ENCODE measurements at places on chromosomes 1 and 21.

GRCh38 chr1:4108758-4109627 lies 208.9 kb upstream of the C1orf174 start:
- no peak for DNase-seq

DNA sequence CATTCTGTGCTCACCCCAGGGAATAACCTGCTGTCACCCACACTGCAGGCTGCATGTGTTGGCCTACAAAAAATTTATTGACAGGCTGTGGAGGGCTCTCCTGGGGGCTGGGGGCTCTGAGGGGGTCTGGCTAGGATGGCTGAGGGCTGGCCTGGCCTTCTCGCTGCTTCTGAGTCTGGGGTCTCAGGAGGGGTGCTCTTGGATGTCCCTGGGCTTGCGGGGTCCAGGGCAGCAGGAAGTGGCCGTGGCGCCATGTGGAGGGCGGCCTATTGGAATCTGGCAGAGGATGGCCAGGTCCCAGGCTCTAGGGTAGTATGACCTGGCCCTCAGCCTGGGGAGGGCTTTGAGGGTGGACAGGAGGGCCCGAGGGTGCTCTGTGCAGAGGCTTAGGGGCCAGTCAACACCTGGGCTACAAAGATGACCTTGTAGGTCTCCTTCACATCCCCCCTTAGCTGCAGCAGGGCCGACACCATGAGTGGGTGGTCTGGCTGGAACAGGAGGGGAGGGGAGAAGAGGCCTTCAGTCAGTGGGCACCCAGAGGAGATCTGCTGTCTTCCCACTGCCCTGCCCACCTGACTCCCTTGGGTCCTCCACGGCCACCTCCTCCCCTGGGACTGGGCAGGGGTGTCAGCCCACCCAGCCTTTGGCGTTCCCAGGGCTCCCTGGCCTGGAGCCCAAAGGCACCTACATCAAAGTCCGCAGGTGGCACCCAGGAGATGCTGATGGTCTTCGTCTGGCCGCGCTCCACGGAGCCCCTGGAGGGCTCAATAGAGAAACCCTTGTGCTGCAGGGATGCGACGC lies 3.0 kb upstream of the TMEM52 start:
- no peak for DNase-seq

DNA sequence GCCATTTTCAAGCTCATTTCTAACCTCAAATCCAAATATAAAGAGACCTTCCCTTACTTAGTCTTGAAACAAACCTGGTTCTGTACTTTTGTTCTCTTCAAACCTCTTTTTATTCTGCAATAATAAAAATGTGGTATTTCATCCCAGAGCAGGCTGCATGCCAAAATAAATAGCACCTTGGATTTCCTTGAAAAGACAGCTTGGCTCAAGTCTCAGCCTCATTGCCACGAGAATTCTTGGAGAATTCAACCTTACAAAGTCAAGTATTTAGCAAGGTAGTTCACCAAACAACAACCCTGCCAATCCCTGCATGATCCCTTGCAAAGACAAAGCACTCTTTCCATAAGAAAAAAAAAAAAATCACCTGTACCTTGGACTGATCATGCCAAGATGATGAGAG lies 33.8 kb downstream of the KANK4 start:
- no peak for DNase-seq

DNA sequence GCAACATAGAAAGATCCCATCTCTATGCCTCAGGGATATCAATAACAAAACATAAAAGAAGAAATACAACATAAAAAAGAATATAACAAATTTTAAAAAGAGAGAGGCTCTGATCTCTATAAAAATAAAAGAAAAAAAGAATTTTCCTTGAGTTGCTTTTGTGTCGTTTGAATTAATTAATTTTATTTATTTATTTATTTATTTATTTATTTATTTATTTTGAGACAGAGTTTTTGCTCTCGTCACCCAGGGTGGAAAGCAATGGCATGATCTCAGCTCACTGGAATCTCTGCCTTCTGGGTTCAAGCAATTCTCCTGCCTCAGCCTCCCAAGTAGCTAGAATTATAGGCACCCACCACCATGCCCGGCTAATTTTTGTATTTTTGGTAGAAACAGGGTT lies 8.5 kb downstream of the F11R start:
- no peak for DNase-seq

DNA sequence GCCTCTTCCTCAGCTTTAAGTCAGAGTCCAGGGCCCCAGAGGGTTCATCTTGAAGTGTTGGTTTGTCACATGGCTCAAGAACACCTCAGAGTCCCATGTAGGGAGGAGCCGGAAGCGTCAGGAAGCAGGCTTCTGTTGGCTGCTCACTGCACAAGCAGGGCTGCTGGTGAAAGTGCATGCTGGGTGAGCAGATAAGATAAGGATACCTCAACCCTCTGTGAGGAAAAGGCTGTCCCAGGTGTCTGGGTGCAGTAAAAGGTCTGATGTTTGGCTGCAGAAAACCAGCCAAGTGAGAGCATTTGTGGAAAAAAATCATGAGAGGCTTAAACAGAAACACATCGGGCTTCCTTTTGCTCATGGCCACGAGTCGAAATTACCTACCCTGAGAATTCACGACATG lies 6.2 kb upstream of the TEX35 start:
- no peak for DNase-seq

DNA sequence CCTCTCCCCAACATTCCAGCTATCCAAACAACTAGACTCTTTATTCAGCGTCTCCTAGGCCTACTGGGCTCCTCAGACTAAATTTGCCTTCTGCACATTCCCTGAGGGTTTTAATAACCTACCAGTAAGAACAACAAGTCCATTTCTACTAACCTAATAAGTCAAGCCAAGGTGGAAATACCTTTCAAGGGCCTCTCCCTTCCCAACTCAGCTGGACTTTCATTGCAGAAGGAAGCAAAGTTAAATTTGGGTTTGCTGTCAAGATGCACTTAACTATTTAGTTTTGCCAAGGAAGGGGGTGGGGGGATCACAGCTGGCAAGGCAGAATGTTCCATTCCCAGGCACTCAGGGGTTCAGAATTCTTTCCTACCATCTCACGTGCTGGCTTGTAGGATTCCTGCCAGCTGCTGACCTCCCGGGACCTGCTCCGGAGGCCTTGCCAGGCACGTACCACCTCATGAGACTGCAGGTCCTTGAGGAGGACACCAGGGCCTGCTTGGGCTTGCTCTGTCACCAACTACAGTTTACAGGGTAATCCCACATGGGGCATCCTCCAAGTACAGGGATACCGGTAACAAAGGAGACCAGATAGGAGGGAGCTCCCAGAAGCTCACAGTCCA lies 29.8 kb downstream of the SLC30A1 start:
- DNase-seq, result no peak

Measured in astrocyte (in vitro differentiated cells and primary cell).